ENCODE measurements at places on chromosomes 1 and 21. TPM values are rescaled to one million over a fixed set of nuclear protein-coding genes. Genes with fewer than 3 reads are reported as not detected.

- H3K4me3 ChIP-seq, result no peak overlapping the region
- no peak for DNase-seq
- no peak overlapping the region for H3K27ac ChIP-seq
- H3K4me1 ChIP-seq, result no peaks in the 10 kb centered on the region
- H3K27me3 ChIP-seq, result peaks cover 18% of the 10 kb centered on the region
These were observed 44.1 kb upstream of the SIM2 start for GRCh38 chr21:36654796-36655325.

DNA sequence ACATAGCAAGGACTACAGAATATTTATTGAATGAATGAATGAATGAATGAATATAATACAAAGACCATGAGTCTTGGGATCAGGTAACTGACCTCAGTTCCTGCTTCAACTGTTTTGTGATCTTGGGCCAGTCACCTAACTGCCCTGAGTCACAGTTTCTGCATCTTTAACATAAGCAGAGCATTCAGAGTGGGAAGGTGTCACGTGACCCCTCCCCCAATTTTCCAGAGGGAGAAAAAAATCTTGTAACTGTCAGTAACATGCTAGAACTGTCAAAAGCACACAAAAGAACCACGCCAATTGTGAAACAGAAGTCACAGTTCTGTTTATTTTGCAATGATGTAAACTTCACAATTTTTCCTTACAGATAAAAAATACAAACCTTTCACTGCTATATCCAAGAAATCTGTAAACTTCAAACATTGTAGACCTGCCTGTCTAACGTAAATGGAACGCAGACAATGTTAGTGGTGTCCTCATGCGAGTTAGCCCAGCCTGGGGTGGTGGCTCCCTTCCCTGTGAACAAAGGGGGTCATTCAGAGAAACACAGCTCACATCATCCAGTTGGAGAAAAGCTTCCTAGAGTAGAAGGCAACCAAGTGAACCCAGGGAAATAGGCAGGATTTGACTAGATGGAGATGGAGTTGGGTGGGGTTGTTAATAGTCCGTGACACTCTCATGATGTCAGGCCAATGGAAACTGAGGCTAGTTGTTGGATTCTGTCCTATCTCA, 211.8 kb upstream of the ZC3H12A start:
- H3K36me3 ChIP-seq, result no peaks in the 10 kb centered on the region
- no peaks in the 10 kb centered on the region for H3K4me1 ChIP-seq
- no peak for DNase-seq
- no peak overlapping the region for H3K27ac ChIP-seq

DNA sequence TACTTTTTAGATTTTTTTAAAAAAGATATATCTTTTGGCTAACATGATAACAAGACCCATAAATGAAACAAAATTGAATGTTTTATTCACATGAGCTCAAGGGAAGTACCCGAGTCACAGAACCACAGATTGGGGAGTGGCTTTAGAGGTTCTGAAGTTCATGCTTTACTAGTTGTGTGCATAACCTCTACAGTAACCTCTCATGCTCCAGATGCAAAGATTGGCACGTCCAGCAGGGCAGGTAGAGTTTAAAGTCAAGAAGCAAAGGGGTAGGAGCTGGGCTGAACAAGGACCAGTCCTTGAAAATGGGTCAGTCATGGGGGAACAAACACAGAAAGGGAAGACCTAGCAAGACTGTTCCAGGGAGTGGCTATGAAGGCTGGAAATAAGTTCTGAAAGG, 109.6 kb downstream of the RNF220 start:
- no peak overlapping the region for H3K27ac ChIP-seq
- no peaks in the 10 kb centered on the region for H3K4me1 ChIP-seq
- H3K4me3 ChIP-seq, result no peak overlapping the region
- H3K27me3 ChIP-seq, result no peaks in the 10 kb centered on the region

- no peak for DNase-seq
- H3K4me1 ChIP-seq, result peaks cover 22% of the 10 kb centered on the region
- H3K27ac ChIP-seq, result peak overlapping the region; percentile 11
- H3K36me3 ChIP-seq, result no peaks in the 10 kb centered on the region
- H3K27me3 ChIP-seq, result peaks cover 16% of the 10 kb centered on the region
- no peak overlapping the region for H3K4me3 ChIP-seq
These were observed 43.4 kb upstream of the COL6A2 start for GRCh38 chr21:46054451-46054881.

GRCh38 chr1:8004113-8004802, 21.9 kb downstream of the ERRFI1 start:
- H3K4me3 ChIP-seq, result no peak overlapping the region
- no peak for DNase-seq
- H3K27me3 ChIP-seq, result no peaks in the 10 kb centered on the region
- peak overlapping the region; percentile 83 for H3K27ac ChIP-seq
- no peaks in the 10 kb centered on the region for H3K36me3 ChIP-seq

DNA sequence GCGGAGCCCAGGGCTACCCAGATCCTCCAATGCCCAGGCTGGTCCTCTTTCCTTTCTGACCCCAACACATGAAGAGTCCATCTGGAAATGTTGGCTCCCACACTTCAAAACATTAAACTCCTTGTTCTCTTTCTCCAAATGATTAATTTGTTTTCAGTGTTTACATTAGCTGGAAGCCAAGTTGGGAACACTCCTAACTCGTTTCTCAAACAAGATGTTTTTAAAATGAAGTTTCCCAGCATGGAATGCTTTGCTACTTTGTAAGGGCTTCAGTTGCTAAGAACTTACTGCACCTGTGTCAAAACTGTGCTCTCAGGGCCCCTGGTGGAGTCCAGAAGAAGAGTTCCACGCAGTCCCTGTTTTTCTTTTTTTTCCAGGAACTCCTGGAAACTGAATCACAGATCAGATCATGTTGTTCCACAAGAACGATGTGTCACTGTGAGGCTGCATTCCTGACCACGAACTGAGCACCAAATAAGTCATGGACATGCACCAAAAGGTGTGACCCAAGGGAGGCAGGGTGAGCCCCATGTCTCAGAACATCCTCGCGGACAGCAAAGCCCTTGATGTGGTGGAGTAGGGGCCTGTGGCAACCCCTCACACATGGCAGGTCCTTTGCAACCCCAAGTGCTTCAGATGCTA, 257.3 kb downstream of the KCNJ6 start:
- no peak for DNase-seq
- H3K4me1 ChIP-seq, result peaks cover 19% of the 10 kb centered on the region
- peak overlapping the region; percentile 33 for H3K27ac ChIP-seq
- no peak overlapping the region for H3K4me3 ChIP-seq
- H3K36me3 ChIP-seq, result no peaks in the 10 kb centered on the region
- H3K27me3 ChIP-seq, result no peaks in the 10 kb centered on the region

DNA sequence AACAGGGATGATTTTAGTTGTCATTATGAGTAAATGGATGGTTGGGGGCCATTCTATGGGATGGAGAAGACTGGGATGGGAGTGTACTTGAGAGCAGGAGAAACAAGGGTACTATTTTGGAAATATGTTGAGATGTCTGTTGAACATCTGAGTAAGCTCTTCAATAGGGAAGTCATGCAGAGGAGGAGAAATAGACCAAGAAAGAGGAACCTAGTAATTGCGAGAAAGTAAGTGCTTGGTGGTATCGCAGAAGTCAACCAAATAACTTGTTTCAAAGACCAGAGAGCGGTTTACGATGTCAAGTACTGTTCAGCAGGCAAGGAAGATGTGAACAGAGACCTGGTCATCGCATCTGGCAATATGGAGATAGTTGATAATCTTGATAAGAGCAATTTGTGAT, 22.4 kb upstream of the CHRM3 start:
- no peak overlapping the region for H3K4me3 ChIP-seq
- no peaks in the 10 kb centered on the region for H3K4me1 ChIP-seq
- H3K36me3 ChIP-seq, result no peaks in the 10 kb centered on the region
- no peaks in the 10 kb centered on the region for H3K27me3 ChIP-seq

DNA sequence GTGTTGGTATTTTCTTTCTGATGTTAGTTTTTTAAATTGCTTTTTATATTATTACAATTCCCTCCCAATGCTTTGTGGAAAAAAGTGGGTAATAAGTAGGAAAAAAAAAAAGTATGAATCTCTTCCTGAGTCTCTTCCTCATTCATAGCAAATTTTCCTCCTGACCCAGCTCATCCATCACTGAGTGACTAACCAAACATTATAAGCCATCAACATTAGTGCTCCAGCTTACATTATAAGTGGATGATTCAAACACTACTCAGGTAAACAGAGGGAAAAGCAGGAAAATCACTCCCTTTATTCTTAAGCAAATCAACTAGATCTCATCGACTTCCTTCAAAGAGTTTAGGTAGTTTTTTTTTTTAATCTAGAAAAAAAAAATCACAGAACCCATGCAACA, 15.4 kb upstream of the SAMD13 start:
- H3K36me3 ChIP-seq, result no peaks in the 10 kb centered on the region
- H3K4me3 ChIP-seq, result no peak overlapping the region
- H3K4me1 ChIP-seq, result no peaks in the 10 kb centered on the region
- no peaks in the 10 kb centered on the region for H3K27me3 ChIP-seq
- DNase-seq, result no peak

GRCh38 chr1:41626146-41626545, 141.7 kb upstream of the EDN2 start:
- no peak overlapping the region for H3K27ac ChIP-seq
- H3K4me1 ChIP-seq, result peaks cover 25% of the 10 kb centered on the region
- H3K36me3 ChIP-seq, result no peaks in the 10 kb centered on the region
- no peak overlapping the region for H3K4me3 ChIP-seq
- no peak for DNase-seq

DNA sequence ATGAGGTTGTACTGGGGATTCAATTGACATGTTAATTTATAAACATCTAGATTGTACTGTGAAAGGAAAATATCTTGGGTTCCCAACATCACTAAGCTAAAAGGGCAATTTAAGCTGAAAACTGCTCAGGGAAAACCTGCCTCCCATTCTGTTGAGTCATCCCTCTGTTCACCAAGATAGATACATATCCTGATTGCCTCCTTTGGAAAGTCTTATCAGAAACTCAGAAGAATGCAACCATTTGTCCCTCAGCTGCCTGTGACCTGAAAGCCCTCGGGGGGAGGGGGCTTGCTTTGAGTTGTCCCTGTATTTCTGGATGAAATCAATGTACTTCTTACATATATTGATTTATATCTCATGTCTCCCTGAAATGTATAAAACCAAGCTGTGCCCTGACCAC, 187.0 kb upstream of the ETV3 start:
- H3K4me1 ChIP-seq, result no peaks in the 10 kb centered on the region
- H3K27ac ChIP-seq, result no peak overlapping the region
- no peak for DNase-seq
- no peak overlapping the region for H3K4me3 ChIP-seq
- H3K27me3 ChIP-seq, result no peaks in the 10 kb centered on the region

GRCh38 chr1:30758785-30759380, 1.3 kb upstream of the LAPTM5 start:
- no peaks in the 10 kb centered on the region for H3K36me3 ChIP-seq
- H3K4me1 ChIP-seq, result peaks cover 13% of the 10 kb centered on the region
- no peak for DNase-seq
- no peak overlapping the region for H3K4me3 ChIP-seq
- no peak overlapping the region for H3K27ac ChIP-seq
- no peaks in the 10 kb centered on the region for H3K27me3 ChIP-seq

DNA sequence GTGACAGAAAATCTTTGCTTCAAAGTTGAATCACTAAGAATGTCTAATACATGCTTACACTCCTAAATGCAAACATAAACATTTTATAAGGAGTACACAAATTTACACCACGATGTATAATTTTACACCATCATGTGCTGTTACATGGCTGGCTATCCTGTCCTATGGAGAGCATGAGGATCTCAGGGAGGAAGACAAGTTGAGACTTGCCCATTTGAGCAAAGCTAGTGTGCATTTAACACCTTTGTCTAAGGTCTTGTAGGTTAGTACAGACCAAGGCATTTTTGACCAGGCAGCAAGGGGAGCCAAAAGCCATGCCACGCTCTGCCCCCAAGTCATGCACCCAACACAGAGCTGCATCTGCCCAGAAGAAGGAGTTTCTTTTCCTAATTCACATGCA, 14.5 kb upstream of the COG2 start:
- no peaks in the 10 kb centered on the region for H3K4me1 ChIP-seq
- H3K36me3 ChIP-seq, result no peaks in the 10 kb centered on the region
- DNase-seq, result no peak
- H3K27me3 ChIP-seq, result no peaks in the 10 kb centered on the region

DNA sequence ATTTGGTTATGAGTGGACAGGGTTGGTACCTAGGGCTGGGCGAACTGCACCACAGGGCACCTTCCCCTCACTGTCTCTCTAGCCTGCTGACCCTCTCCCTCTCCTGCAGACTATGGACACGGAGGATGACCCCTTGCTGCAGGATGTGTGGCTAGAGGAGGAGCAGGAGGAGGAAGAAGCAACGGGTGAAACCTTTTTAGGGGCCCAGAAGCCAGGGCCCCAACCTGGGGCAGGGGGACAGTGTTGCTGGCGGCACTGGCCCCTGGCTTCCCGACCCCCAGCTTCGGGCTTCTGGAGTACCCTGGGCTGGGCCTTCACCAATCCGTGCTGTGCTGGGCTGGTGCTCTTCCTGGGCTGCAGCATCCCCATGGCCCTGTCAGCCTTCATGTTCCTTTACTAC, 21.9 kb downstream of the DISP3 start:
- H3K27me3 ChIP-seq, result peaks cover 32% of the 10 kb centered on the region
- H3K4me3 ChIP-seq, result no peak overlapping the region
- no peak for DNase-seq

DNA sequence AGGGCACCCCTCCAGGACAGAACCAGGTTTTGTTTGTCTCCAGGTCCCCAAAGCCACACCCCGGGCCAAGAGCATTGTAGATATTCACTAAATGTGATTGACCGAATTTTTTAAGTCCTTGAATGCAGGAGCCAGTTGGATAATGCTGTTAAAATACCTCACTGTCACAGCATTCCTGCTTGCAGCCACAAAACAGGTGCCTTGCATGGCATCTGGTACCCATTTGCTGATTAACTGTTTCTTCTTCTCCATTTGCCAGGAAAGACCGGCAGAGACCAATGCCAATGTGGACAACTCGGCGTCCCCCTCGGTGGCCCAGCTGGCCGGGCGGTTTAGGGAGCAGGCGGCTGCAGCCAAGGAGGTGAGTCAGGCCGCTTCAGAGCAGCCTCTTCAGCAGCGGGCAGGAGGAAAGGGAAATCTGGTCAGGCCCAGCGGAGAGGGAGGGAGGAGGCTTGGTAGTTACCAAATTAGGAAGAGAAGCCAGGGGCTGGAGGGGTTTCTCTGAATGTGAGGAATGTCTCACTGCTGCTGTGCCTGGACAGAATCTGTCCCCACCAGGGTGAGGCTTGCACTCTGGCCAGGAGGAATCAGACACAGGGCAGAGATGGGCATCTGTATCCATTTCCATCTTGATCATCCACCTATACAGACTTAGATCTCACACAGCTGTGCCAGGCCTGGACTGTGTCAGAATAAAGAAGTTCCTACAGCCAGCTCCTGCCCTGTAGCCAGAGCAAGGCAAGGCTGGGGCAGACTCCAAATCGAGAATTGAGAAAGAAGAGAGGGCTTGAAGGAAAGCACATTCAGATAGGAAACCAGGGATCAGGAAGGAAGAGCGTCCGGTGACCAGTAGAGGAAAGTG, 37.9 kb upstream of the MPZL1 start:
- H3K36me3 ChIP-seq, result no peaks in the 10 kb centered on the region
- H3K27ac ChIP-seq, result no peak overlapping the region
- no peaks in the 10 kb centered on the region for H3K27me3 ChIP-seq
- DNase-seq, result peak; percentile 82
- no peak overlapping the region for H3K4me3 ChIP-seq

TSNAX gene
- total RNA-seq, result 36.0 TPM

PIGV gene
- 16.7 TPM for total RNA-seq

GUCA2B gene
- total RNA-seq, result not detected

SAMD11 gene
- total RNA-seq, result 6.0 TPM

AMY1C gene
- total RNA-seq, result 8.7 TPM

LCE1F gene
- not detected for total RNA-seq

OR6N1 gene
- 2.3 TPM for total RNA-seq

MPZ gene
- total RNA-seq, result 2.5 TPM

MORC3 gene
- total RNA-seq, result 32.3 TPM

OR2L3 gene
- not detected for total RNA-seq

KMO gene
- 19.0 TPM for total RNA-seq

NECAP2 gene
- 78.1 TPM for total RNA-seq
